ENCODE measurements at places on chromosomes 7 and 10.
A peak's percentile ranks its signal among the peaks of the same experiment; 100 is the strongest.

- no peak for DNase-seq
These were observed 683.1 kb downstream of the NRG3 start for GRCh38 chr10:82558014-82558607.

- no peak for DNase-seq
These were observed 366.5 kb upstream of the AKR1E2 start for GRCh38 chr10:4459531-4459930.

DNA sequence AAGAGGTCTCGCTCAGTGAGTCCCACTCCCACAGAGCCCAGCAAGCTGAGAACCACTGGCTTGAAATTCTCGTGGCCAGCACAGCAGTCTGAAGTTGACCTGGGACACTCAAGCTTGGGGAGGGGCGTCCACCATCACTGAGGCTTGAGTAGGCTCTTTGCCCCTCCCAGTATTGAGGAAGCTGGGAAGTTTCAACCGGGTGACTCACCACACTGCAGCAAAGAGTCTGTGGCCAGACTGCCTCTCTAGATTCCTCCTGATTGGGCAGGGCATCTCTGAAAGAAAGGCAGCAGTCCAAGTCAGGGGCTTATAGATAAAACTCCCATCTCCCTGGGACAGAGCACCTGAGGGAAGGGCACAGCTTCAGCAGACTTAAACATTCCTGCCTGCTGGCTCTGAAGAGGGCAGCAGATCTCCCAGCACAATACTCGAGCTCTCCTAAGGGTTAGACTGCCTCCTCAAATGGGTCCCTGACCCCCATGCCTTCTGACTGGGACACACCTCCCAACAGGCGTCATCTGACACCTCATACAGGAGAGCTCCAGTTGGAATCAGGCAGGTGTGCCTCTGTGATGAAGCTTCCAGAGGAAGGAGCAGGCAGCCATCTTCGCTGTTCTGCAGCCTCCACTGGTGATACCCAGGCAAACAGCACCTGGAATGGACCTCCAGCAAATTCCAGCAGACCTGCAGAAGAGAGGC, 970.9 kb upstream of the LRRN3 start:
- no peak for DNase-seq

DNA sequence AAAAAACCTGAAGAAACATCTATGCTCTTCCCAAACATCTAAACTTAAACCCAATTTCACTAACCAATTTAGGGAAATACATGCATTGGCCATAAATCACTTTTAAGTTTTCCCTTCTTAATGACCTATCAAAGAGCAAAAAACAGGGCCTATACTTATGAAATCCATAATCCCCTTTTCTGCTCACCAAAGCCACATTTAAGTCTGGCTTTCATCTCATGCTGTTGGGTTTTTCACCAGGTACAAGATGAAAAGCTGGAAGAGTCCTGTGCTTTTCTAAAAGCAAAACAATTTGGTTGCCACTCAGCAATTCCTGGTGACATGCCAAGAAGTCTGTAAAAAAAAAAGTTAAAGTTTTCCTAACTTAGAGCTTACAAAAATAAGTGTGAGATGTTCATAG, 92.6 kb downstream of the HPSE2 start:
- DNase-seq, result no peak

- no peak for DNase-seq
These were observed 93.3 kb downstream of the MLLT10 start for GRCh38 chr10:21627331-21627730.

DNA sequence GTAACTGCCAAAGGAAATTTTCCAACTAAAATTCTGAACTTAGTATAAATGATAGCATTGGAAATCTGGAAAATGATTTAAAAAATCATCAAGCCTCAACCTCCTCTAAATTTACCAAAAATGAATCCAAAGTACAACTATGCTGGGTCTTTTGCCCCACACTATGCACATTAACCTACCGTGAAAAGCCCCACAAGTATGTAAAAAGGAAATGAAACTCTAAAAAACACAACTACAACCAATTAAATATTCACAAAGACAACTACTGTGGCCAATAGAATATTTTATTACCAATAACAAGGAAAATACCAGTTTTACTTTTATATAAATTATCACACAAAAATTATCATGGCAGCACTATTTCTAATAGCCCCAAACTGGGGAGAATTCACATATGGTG, 19.3 kb downstream of the EIF3A start:
- DNase-seq, result no peak

- DNase-seq, result no peak
These were observed 25.9 kb downstream of the CYP2W1 start for GRCh38 chr7:1008733-1009363.

- DNase-seq, result no peak
These were observed 69.1 kb downstream of the SHH start for GRCh38 chr7:155743177-155743576.

GRCh38 chr7:1106793-1107421, 19.0 kb downstream of the GPER1 start:
- no peak for DNase-seq

DNA sequence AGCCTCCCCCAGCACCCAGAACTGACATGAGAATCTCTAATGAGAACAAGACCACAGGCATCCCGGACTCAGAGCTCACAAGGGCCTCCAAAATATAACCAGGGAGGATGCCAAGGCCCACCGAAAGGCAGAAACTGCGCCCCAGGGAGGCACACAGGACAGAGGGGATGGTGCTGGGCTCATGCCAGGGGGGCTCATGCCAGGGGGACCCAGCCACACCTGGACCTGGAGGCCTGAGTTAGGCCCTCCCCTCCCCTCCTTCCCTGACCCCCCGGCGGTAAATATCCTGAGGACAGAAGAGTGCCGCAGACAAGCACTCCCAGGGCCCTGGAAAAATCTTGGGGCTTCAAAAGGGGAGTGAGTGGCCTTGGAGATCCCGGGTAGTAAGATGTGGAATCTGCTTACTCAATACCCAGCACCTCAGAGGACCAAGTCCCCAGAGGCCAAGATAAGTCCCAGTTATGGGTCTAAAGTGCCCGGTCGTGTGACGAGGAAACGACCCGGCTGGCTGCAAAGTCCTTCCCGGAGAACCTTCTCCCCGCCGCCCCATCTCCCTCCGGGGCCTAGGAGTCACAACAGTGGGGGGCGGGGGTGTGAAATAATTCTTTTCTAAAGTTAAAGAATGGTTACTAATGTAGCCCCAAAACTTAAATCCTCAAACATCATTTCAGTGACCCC, 11.9 kb downstream of the PDGFA start:
- DNase-seq, result no peak

- no peak for DNase-seq
These were observed 4.7 kb downstream of the TMEM120A start for GRCh38 chr7:75989500-75990388.

DNA sequence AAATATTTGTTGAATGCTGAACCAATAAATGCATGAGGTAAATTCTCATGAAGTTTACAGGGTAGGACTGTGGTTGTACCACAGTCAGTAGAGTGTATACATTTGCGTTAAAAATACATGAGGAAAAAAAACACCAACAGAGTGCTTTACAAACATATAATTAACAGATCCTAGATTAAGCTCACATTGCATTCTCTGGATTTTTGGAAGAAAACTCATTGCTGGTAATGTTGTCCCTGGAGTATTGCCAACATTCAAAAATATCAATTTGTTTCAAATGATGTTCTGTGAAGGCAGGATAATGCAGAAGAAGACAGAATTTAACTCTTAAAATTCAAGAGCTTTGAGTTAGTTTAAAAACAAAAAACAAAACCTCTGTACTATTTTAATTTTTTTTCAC, 95.5 kb downstream of the MBL2 start:
- DNase-seq, result no peak

- no peak for DNase-seq
These were observed 420.8 kb upstream of the AUTS2 start for GRCh38 chr7:69177461-69177861.

- peak; percentile 48 for DNase-seq
These were observed 171.0 kb downstream of the TRIL start for GRCh38 chr7:28787106-28787505.

GRCh38 chr7:618539-619367, 99.1 kb upstream of the PDGFA start:
- no peak for DNase-seq

GRCh38 chr7:140165422-140165821, 11.4 kb downstream of the KDM7A start:
- DNase-seq, result no peak

GRCh38 chr7:158280448-158281144, 307.0 kb downstream of the PTPRN2 start:
- no peak for DNase-seq
